ENCODE measurements at places on chromosomes 6 and 20.

DNA sequence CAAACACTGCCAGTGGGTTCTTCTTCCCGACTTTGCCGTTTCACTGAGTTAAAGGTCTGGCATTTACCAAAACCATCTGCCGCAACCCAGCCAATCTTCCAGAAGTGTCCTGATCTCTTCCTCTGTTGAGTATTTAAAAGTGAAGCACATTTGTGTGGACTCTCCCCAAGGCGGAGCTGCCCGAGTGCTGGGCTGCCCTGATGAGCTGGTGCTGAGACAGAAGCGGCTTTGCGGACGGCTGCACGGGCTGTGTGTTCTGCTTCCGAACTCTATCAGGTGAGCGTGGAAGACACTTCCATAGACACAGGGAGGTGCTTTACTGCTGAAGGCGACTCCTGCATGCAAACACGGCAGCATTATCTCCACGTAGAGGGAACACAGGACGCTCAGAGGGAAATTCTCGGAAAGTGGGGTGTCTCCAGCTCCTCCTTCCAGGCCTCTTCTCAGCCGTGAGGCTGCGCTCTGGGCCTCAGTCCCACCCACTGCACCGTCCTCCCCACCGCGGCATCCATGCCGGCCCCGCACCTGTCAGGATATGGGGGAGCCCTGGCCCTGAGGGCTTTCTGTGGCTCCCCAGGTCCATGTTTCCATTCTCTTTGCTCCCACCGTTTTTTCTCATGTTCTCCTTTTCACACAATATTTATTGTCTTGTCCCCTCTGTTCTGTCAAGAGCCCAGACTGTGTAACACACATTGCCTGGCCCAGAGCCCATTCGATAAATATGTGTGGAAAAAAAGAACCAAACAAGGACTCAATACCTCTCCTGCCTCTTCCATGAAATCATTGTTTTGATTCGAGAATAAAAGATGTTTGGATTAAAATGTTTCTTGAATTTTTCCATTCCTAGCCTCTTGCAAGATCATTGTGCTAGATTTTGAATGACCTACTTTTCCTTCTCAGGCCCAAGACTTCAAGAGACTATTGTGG is 205.1 kb downstream of the DLL1 start:
- no peak for DNase-seq

GRCh38 chr6:121647905-121648304 is 212.5 kb downstream of the GJA1 start:
- no peak for DNase-seq

DNA sequence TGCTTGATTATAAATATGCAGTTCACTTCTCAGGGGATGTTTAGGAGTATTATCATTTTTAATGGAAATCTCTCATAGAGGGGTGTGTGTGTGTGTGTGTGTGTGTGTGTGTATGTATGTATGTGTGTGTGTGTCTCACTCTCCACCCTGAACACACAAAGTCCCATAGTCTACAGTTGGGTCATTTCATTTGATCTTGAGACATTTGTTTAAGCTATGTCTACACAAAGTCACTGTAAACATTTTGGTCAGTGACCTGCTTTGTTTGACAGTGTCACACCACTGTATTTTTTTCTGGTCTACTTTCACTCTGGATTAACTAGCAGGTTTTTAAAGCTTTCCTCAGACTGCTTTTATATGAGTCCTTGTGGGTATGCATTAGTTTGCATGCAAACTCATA is 215.2 kb downstream of the GRIK2 start:
- DNase-seq = no peak

- DNase-seq = no peak
These were observed 19.5 kb downstream of the CCDC167 start for GRCh38 chr6:37480118-37480736.

- DNase-seq = no peak
These were observed 179.3 kb downstream of the TBXT start for GRCh38 chr6:165988302-165988756.

GRCh38 chr6:101845172-101845571 is 451.7 kb downstream of the GRIK2 start:
- DNase-seq = no peak

DNA sequence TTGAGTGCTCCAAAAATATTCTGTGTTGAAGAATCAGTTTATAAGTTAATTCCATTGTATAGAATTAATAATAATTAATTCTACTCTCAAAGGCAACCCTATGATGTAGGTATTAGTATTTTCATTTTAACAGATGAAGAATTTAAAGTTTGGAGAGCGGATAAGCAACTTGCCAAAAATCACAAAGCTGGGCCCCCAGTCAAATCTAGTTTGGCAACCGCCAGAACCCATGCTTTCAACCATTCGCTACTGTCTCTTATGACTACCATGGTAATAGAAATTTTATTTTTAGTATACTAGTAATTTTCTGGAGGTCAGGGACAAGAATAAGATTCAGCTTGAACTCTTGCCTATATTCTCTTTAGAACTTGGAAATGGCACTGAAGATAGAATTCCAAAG is 229.8 kb downstream of the IBTK start:
- no peak for DNase-seq

GRCh38 chr6:127518710-127519468 is at the start of gene MTCL3:
MTCL3 (minus strand) TSS chr6:127519335.
- DNase-seq = peak; percentile 24

- DNase-seq = no peak
These were observed 505.3 kb downstream of the MMUT start for GRCh38 chr6:48957781-48958180.

DNA sequence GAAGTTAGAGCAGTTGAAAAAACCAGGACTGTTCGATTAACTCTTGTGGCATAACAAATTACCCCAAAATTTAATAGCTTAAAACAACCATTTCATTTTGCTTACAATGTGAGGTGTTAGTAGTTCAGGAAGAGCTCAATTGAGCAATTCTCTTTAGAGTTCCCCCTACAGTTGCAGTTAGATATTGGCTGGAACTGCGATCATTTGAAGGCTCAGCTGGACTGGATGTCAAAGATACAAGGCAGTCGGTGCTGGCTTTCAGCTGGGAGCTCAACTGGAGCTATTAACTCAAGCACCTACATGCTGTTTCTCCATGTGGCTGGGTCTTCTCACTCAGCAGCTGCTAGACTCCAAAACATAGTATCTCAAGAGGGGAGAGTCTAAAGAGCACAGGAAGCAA is 96.0 kb upstream of the LOC128125822 start:
- no peak for DNase-seq

GRCh38 chr6:149233056-149233715 is 84.3 kb upstream of the TAB2 start:
- peak; percentile 59 for DNase-seq

DNA sequence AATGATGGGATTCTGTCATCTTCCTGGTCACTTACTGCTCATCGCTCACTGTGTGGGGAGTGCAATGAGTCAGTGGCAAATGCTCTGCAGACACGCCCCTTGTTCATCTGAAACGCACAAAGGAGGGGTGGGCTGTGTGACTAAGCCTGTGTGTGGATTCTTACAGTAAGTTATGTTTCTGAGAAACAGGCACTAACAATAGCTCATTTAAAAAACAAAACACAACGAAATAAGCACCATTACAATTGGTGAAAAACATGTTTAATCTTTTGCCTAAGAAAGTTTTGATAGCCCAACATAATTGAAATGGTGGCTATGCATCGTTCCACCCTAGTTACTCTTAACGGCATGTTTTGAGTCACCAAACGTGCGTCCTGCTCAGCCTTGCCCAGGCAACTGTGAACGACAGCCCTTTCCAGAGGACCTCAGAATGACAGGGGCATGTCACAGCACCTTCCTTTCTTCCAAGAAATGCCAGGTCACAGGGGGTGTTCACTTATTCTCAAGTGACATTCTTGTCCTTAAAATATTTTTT is 118.4 kb upstream of the SGK1 start:
- DNase-seq = peak; percentile 64

GRCh38 chr6:154766288-154766687 is 33.1 kb downstream of the SCAF8 start:
- no peak for DNase-seq

- DNase-seq = peak; percentile 77
These were observed 345.1 kb upstream of the AGPAT4 start for GRCh38 chr6:161618831-161619454.

DNA sequence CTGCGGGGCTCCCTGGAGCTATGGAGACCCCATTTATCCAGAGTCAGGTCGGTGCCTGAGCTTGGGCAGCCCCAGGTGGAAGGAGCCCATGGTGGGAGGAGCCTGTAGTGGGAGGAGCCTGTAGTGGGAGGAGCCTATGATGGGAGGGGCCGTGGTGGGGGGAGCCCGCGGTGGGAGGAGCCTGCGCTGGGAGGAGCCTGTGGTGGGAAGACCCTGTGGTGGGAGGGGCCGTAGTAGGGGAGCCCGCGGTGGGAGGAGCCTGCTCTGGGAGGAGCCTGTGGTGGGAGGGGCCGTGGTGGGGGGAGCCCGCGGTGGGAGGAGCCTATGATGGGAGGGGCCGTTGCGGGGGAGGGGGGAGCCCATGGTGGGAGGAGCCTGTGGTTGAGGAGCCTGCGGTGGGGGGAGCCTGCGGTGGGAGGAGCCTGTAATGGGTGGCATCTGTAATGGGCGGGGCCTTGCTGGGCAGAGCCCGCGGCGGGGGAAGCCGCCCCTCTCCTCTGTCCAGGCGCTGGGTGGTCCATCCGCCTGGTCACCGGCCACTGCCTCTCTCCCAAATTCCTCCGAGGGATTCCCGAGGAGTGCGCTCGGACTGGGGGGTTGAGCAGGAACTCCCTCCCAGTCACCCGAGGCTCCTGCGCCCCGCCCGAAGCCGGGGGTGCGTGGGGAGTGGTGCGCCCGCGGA is 567 bp upstream of the FNDC11 start:
- peak; percentile 96 for DNase-seq

DNA sequence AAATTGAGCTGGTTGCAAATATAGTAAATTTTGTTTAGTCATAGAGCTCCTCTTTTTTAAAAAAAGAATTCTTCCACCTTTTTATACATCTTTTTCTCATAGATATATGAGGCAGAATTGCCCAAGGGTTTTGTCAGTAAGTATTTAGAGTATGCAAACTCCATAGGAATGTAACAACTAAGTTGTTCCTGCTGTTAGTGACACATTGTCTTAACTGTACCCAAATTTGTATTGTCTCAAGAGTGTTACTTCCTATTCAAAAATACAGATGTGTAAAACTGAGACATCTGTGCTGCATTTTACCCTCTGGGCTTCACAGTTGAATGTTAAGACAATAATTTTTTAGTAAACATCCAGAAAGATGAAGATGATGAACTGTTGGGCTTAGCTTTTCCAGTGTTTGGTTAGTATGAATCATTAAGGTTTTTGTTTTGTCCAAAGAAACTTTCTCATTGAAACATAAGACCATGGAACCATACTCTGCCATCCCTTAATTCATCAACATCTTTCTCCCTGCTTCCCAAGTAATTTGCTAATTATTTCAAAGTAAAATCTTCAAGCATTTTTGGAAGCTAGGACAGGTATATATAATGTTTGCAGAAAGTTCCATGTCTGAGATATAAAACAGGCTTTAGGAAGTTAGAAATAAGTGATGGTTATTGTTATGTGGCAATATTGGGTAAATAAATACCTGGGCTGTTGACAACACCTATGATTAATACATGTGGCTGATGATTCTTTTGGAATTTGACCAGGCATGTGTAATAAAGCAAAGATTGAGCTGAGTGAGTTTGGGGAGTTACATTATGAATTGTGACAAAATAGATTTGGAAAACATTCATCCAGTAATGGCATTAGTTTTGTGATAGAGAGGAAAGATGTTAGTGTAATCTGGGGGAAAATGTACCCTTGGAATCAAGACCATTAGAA is 11.2 kb downstream of the OGFRL1 start:
- DNase-seq = no peak

Data from HAP-1 (cell line).